ENCODE measurements at places on chromosomes 2 and 18.

DNA sequence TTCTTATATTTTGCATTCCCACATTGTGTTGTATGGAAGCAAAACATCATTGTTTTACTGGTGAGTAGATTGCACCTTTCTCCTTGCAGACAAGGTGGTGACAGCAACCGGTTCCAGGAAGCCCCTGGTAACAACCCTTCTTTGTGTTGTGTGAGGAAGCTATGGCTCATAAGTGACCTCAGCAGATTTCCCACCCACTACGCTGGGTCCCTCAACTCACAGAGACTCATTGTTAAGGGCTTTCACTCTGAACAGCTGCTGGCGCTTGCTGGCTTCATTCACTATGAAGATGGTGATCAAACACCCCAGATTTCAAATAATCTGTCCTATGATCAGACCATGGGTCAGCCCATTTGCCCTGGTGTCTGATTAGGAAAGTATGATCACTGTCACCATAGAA, 53.4 kb downstream of the WIPF1 start:
- no peak for DNase-seq

- no peak for DNase-seq
These were observed 309.9 kb downstream of the NDUFA10 start for GRCh38 chr2:239715202-239715601.

DNA sequence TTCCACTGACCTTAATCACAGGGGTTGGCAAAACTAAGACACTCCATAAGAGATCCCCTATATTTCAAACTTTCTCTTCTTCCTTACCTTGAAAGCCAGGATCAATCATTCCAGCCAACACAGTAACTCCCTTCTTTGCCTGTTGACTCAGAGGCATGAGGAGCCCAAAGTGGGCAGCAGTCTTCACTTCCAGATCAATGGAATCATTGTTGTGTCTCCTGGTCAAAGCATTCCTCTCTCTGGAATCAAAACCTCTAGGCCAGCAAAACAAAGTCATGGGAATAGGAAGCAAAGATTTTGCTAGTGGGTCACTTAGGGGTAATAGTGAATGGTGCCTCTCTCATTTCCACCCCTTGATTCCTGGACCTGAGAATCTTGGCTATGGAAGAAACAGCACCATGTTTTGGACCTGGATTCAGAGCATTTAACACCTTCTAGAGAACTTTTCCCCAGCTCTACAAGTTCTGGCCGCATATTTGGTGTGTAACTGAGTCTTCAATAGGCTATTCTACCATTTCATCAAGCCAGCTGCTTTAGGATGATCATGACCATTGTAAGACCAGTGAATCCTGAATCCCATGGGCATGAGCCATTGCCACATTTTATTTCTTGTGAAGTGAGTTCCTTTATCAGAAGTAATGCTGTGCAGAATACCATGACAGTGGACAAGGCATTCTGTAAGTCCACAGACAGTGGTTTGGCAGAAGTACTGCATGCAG, 65.7 kb upstream of the SERPINE2 start:
- no peak for DNase-seq

- DNase-seq: no peak
These were observed 300.9 kb downstream of the CYP26B1 start for GRCh38 chr2:71846669-71847291.

GRCh38 chr2:234805836-234806235, 146.0 kb upstream of the SH3BP4 start:
- DNase-seq: no peak

GRCh38 chr18:66439670-66440069, 164.2 kb downstream of the CDH19 start:
- DNase-seq: no peak

- DNase-seq: no peak
These were observed 93.4 kb downstream of the IKZF2 start for GRCh38 chr2:213057977-213058376.

DNA sequence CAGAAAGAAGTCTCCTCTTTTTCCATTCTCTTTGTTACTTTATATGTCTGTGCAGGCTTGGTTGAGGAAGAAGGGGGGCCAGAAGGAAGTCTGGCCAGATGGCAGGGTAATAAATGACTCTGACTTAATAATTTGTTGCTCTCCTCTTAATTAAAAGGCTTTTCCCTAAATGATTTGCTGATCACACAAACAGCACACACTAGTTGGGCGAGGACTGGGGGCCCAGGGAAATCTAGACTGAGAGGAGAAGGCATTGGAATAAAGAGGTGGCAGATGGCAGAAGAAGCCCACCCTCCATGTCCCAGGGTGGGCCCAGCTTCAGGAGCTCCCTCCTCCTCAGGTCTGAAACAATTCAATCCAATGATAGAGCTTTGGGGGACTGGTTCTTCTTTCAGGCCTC, 12.7 kb upstream of the SMARCAL1 start:
- DNase-seq: no peak

- DNase-seq: peak; percentile 12
These were observed 8.8 kb downstream of the NFATC1 start for GRCh38 chr18:79404567-79404910.

DNA sequence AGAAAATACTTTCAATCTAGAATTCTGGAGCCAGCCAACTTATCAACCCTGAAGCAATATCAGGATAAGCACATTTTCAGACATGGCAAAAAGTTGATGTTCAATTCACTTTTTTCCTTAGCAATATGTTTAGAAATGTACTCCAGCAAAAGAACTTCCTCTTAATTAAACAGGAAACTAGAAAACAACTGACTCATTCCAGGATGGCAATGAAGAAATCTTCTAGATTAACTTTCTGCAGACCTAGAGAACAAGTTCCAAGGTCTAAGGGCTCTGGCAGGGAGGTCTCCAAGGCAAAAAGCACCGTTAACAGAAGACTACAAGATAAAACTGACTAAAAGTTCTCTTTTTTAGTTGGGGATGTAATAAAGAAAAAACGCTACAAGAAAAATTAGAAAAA, 69.2 kb upstream of the VWC2L start:
- DNase-seq: no peak

GRCh38 chr18:58842978-58843687, 21.5 kb upstream of the ZNF532 start:
- DNase-seq: no peak

- DNase-seq: no peak
These were observed 906 bp downstream of the IKZF2 start for GRCh38 chr2:213150315-213151097.

GRCh38 chr2:16974688-16975087, 309.1 kb upstream of the CYRIA start:
- no peak for DNase-seq

All from NCI-H345 (cell line).